ENCODE measurements at places on chromosomes 12 and 14. TPM values are rescaled to one million over a fixed set of nuclear protein-coding genes. Genes with fewer than 3 reads are reported as not detected.
A peak's percentile ranks its signal among the peaks of the same experiment; 100 is the strongest.

- ATAC-seq, result no peak
Observed at GRCh38 chr14:58362798-58363412, 32.8 kb upstream of the TOMM20L start.

DNA sequence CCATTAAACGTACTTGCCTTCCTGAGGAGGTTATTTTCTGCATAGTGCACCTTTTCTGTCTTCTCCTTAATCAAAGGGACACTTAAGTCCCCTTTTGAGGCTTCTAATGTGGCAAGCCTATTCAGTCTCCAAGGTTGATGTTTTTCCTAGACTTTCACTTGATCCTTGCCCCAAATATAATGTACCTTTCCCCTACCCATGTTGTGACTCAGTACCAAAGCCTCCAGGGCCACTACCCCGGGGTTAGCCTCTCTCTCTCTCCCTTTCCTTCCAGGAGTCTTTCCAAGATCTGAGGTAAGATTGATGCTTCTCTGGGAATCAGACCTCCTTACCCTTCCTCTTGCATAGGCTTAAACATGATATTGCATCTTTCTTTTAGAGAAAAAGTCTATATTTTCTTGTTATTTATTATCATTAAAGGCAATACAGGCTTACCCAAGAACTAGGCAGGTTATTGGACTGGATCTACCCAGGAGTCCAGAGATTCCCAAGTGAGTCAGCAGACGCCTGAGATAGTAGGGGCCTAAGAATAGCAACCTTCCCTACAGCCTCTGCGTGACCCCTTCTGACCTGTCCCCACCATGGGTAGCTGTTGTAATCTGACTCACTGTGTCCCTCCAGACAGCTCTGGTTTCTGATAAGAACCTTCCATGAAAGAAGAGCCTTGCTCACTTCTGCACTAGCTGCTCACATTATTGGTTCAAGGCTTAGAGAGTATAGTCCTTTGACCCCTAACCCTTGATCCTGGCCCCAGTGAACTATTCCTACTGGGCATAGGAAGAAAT is 172.9 kb downstream of the ZFP36L1 start:
- peak; percentile 90 for ATAC-seq

Gene TAMALIN
- 3.9 TPM for total RNA-seq

GRCh38 chr14:82055515-82056115 is 522.0 kb upstream of the SEL1L start:
- no peak for ATAC-seq

DNA sequence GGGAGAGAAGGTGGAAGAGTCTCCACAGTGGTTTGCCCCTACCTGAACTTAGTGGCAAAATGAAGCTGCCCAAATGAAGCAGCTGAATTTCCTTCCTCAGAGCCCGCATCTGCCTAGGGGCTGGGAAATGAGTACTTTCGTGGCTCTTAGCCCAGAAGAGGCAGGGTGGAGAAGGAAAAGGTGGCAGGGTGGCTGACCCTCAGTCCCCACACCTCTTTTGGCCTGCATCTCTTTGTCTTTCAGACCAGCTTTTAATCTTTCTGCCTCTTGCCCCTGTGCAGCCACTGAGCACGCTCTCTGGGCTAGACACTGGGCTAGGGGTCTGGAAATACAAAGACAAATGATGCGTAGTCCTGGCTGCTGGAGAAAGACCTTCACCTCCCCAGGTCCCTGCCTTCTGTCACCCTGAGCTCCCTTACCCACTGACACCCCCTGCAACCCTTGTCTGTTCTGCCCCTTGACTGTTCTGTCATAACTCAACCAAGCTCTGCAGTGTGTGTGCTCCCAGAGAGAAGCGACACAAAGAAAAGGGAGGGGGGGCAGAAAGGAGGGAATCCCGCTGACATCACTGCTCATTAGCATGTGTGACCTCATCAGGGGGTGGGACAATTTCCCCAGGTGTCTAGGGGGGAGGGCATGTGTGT is 371 bp upstream of the REM2 start:
- peak; percentile 24 for ATAC-seq

DNA sequence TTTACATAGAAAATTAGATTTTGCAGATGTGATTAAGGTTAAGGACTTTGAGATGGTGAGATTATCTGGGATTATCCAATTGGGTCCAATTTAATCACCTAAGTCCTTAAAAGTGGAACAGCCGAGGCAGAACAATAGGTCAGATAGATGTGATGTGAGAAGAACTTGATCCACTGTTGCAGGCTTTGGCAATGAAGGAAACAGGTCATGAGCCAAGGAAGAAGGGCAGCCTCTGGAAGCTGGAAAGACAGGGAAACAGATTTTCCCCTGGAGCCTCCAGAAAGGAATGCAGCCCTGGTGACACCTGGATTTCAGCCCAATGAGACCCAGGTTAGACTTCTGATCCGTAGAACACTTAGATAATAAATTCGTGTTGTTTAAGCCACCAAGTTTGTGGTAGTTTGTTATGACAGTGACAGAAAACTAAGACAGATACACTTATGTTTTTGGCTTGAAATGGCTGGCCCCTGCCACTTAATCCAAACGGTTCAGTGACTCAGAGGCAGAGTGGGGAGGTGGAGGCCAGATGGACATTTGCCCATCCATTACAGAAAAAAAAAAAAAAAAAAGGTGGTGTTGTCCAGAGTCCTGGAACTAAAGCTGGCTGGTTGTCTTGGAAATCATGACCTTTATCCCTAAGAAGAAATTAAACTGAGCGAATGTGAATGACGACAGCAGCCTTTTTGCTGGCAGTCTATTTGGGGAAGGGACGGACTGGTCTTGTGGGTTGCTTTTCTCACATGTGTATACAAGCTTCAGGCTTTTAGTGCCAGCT is 181.9 kb upstream of the NRXN3 start:
- ATAC-seq, result no peak
